ENCODE measurements at places on chromosomes 16 and 17. TPM values are rescaled to one million over a fixed set of nuclear protein-coding genes. Genes with fewer than 3 reads are reported as not detected.

- peak; percentile 56 for DNase-seq
Observed at GRCh38 chr17:71828182-71828596, 292.6 kb upstream of the SOX9 start.

GRCh38 chr17:62805234-62805633 is 2.9 kb downstream of the MARCHF10 start:
- DNase-seq, result no peak

GRCh38 chr17:65515512-65515911 is 45.9 kb downstream of the AXIN2 start:
- no peak for DNase-seq

Gene HOXB4
- 0.03 TPM for total RNA-seq

- DNase-seq, result no peak
Observed at GRCh38 chr17:72705905-72706395, 386.5 kb downstream of the SLC39A11 start.

Gene KRTAP4-6
- not detected for total RNA-seq

Gene IGSF6
- not detected for total RNA-seq

DNA sequence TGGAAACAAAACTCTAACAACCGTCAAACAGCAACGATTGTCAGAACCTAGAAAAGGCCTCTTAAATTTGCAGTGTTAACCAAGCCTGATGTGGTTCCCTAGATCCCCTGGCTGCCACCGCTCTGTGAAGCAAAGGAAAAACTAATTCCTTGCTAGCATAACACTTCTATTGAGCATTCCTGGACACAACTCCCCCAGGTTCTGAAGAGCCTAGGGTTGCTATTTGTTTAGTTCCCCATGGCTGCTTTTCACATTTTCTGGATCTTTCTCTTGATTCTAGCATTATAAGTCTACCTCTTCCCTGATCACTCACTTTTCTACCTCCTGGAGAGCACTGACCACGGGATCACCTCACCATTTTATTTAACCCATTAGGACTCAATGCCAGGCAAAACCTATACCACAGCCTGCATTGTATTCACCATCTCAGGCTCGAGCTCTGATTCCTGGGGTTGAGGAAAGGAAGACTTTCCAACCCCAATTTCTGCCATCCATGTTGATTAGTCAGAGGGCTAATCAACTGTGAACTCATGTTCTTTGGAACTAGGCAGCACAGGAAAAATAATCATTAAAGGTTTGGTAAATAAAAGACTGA is 692 bp upstream of the KCNJ16 start:
- DNase-seq, result no peak

- no peak for DNase-seq
Observed at GRCh38 chr16:28289048-28289447, 3.3 kb upstream of the SBK1 start.

Gene FMNL1
- 1.7 TPM for total RNA-seq

GRCh38 chr17:36921095-36921851 is 16.0 kb upstream of the LHX1 start:
- peak; percentile 78 for DNase-seq

DNA sequence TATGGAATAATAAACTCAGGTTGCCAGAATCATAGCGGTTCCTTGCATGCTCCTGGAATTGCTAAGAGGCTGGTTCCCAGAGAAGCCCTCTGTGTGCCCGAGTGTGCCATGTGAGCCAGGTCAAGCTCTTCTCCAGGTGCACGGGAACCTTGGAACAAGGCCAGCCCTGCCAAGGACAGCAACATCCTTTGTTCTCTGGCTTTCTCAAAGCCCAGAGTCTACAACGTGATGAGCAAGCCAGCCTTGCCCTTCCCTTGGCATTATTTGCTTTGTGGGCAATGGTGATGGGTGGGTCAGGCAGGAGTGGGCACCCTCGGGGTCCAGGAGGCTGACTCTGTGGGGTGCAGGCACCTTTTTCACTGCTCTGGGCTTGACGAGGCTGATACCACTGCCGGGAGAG is 14.2 kb upstream of the SEC14L1 start:
- DNase-seq, result no peak

Gene RHBDL1
- 3.1 TPM for total RNA-seq

GRCh38 chr17:36463916-36464764 is 22.3 kb upstream of the ZNHIT3 start:
- DNase-seq, result peak; percentile 98

Gene DNAH9
- 0.85 TPM for total RNA-seq

DNA sequence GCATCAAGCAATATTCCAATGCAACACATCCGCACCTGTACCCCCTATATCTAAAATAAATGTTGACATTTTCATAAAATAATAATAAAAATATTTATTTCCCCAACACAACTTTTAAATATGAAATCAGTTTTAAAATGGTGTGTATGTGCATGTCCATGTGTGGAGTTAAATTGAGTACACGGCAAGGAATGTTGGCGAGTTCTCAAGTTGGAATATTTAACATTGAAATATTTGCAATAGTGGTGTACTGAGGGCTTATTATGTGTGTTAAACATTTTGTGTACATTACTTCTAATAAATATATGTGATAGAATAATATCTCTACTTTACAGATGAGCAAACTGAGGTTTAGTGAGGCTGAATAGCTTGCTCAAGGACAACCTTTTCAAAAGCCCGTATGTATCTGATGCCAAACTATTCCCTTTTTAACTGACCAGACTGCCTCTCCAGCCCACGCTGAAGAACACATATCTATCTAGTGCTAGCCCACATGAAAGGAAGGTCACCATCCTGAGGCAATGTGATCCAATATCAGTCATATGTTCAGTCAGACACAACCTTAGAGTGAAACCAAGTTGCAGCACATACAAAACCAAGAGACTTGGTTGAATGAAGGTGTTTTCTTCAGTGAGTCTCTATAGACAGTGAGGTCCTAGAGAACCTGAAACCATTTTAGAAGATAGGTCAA is 192.2 kb upstream of the CDH11 start:
- DNase-seq, result no peak

Gene TP53TG3B
- total RNA-seq, result not detected

Gene USP31
- 11.4 TPM for total RNA-seq

DNA sequence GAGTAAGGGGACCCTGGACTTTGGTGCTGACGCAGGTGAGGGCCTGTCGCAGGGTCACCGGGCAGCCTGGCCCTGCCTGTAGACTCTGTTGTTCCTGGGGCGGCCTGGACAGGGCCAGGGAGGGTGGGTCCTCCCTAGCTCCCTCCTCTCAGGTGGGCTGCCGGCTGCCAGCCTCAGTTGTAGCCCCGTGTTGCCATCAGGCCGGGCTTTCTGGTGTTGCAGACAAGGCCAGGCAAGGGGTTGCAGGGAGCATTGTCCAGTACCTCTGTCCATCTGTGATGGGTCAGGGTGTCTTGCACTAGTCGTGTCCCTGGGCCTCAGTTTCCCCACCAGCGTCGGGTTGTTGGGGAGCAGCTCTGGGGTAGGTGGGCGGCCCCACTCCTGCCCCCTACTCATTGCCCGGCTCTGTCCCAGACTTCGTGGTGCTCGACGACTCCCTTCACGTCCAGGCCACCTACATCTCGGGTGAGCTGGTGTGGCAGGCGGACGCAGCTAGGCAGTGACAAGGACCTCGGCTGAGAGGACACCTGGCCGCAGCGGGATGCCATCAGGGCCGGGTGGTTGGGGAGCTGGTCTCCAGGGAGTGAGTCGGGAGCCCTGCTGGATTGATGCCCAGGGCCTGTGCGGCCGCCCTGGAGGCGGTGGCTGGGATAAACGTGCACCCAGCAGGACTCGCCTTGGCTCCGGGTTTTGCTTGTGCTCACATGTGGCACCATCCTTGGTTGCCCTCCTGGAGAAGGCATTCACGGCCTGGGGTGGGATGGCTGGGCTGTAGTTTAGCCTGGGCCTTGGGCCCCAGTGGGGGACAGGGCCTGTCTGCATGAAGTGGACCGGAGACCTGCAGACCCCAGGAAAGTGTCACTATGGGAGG is 1.9 kb downstream of the CEMP1 start:
- peak; percentile 80 for DNase-seq

Gene LDHD
- 13.7 TPM for total RNA-seq

- no peak for DNase-seq
Observed at GRCh38 chr16:50909831-50910735, 168.2 kb downstream of the CYLD start.

GRCh38 chr16:88430185-88430523 is 22.9 kb upstream of the ZFPM1 start:
- DNase-seq, result peak; percentile 71

Gene CLEC18A
- total RNA-seq, result 0.63 TPM

Gene CACNG1
- total RNA-seq, result not detected

- DNase-seq, result no peak
Observed at GRCh38 chr16:87966064-87966645, 14.9 kb downstream of the BANP start.

DNA sequence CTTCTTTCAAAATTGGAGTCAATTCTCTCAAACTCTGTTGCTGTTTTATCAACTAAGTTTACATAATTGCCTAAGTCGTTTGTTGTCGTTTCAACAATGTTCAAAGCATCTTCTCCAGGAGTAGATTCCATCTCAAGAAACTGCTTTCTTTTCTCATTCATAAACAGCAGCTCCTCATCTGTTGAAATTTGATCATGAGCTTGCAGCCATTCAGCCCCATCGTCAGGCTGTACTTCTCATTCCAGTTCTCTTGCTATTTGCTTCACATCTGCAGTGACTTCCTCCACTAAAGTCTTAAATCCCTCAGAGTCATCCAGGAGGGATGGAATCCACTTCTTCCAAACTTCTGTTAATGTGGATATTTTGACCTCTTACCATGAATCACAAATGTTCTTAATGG is 230.6 kb downstream of the IRF8 start:
- no peak for DNase-seq

GRCh38 chr17:40453881-40454612 is 10.8 kb downstream of the IGFBP4 start:
- peak; percentile 31 for DNase-seq

GRCh38 chr16:50485232-50485631 is 63.0 kb upstream of the NKD1 start:
- no peak for DNase-seq

DNA sequence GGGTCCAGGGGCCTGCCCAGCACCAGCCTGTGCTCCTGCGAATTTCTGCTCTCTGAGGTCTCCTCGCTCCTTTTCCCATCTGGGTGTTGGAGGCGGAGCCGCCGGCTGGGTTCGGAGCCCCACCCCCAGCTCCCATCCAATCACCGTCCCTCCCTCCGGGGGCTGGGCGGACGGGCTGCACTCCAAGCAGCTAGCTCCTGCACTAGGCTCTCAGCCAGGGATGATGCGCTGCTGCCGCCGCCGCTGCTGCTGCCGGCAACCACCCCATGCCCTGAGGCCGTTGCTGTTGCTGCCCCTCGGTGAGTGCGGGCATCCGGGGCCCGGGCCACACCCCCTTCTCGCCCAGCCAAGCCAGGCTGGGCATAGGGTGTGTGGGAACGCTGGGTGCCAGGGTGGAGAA is at the start of gene NRN1L:
NRN1L (plus strand) TSS at position 202 of the 400 bp plus-strand sequence; CDS start at position 221, 19 bp downstream.
- DNase-seq, result peak; percentile 99

DNA sequence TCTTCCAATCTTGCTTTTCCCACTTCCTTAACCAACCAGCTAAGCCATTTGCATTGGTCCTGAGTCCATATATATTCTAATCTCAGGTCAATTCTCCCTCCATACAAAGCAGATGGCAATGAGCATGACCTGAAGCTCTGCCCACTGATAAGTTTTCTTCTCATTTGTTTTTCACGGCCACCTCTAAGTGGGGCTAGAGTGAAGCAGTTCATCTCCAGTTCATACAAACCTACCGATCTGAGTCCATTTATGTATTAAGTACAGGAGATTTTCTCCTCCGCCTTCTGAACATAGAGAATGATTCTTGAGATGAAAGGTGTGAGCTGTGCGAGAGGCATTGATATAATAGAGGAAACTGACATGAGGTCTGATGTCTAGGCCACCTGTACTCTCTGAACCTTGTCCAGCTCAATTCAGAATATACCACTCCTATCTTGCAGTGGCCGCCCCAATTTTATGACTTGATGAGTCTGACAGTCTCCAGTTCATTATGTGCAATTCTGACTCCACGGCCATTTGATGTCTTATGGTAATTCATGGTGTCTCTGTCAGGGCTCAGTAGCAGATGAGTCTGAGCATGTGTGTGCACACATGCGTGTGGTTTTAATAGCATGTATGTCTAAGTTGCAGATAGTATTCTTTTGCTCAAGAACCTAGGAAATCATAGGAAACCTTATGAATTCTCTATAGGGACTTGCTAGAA is 329.8 kb downstream of the PMP22 start:
- no peak for DNase-seq

DNA sequence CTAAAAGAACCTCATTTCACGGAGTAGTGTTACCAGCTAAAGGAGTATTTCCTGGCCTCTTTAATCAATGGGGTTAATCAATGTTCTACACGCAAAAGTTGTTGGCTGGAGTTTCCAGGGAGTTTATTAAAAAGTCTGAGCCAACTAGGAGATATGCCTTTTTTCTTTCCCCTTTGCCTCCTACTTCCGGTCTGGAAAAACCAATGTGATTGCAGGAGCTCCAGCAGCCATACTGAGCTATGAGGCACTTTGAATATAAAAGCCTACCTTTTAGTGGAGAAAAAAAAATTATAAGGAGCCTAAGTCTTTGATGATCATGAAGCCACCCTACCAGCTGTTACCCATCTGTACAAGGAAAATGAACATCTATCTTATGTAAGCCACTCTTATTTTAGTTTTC is 17.9 kb upstream of the ERCC4 start:
- no peak for DNase-seq

Gene ZNF19
- 1.7 TPM for total RNA-seq

GRCh38 chr17:66414561-66415175 is 112.3 kb downstream of the PRKCA start:
- no peak for DNase-seq

GRCh38 chr17:55757659-55758058 is 6.8 kb downstream of the PCTP start:
- DNase-seq, result no peak

Gene TMEM204
- total RNA-seq, result not detected

- no peak for DNase-seq
Observed at GRCh38 chr16:79836144-79836543, 235.6 kb upstream of the MAF start.

DNA sequence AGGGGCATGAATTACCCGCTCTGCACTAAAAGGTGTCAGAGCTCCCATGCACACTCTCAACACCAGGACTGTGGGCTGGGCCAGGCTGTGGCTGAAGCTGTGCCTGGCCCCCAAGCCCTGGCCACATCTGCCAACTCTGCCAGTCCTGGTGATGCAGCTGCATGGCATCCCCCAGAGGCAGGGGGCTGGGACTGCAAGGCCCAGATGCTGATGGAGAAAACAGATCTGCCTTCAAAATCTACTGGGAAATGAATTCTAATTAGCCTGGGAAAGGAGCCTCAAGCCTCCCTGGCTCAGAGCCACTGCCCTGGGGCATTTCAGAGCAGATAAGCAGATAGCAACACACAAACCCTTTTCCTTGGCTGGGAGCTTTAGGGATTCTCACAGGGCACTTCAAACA is 3.4 kb downstream of the CHST6 start:
- DNase-seq, result peak; percentile 76
